ENCODE measurements at places on chromosomes 7 and 10. TPM values are rescaled to one million over a fixed set of nuclear protein-coding genes. Genes with fewer than 3 reads are reported as not detected.

Gene ADCY1
- 5.7 TPM for total RNA-seq

Gene AKR1C4
- total RNA-seq: not detected

Gene MRLN
- total RNA-seq: 15.7 TPM

Gene RTKN2
- 6.5 TPM for total RNA-seq

Gene TRIM24
- total RNA-seq: 11.0 TPM

Gene HNRNPA2B1
- total RNA-seq: 214 TPM

Gene SUN3
- total RNA-seq: not detected

DNA sequence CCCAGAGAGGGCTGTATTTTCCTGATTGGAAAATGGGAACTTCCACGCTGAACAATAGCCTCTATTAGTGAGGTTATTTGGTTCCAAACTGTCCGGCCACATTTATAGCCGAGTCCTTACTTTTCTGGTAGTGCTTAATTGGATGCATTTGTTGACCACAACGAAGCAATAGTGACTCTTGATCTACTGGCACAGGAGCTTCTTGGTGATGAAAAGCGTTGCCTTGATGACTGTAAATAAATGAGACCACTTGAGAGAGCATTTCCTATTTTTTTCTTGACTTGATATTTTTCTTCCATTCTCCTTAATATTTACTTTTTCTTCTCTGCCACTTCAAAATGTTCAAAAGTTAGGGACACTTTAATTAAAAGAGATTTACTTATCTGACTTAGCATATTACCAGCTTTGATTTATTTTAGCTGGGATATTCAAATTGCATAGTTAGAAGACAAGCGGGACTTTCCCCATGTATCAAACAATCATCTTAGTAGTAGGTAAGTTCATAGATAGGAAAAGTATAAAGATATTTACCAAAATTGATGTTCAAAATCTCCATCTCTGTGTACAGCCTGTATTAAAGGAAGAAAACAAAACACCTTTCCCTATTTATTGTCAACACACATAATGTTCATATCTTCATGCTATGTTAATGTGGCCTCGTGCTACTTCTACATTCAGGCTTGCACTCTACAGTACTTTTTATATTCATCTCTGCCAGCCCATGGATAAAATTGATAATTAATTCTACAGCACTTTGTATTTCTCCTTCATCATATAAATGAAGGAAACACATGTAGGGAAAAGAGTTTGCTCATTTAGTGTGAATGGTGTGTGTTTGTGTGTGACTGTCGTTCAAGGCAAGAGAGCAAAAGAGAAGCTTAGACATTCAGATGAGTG, 5.1 kb upstream of the SP8 start:
- no peak for DNase-seq

GRCh38 chr10:103710490-103710889, 144.9 kb downstream of the SH3PXD2A start:
- no peak for DNase-seq

DNA sequence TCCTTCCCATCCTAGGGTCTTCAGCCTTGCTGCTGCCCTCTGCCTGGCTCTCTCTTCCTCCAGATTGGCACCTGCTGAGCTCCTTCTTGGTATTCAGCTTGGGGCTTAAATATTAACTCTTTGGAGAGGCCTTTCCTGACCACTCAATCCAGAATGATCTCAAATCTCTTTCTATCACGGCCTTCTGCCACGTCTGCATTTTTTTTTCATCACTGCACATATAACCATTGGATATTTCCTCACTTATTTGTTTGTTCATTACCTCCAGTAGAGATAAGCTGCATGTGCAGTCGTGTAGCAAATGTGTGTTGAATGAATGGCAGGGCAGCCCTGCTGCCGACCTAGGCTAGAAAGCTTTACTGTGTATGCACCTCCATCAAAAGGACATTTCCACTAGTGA, 51.6 kb upstream of the MPP7 start:
- no peak for DNase-seq

GRCh38 chr7:48052748-48053147, 17.4 kb downstream of the C7orf57 start:
- DNase-seq: no peak

DNA sequence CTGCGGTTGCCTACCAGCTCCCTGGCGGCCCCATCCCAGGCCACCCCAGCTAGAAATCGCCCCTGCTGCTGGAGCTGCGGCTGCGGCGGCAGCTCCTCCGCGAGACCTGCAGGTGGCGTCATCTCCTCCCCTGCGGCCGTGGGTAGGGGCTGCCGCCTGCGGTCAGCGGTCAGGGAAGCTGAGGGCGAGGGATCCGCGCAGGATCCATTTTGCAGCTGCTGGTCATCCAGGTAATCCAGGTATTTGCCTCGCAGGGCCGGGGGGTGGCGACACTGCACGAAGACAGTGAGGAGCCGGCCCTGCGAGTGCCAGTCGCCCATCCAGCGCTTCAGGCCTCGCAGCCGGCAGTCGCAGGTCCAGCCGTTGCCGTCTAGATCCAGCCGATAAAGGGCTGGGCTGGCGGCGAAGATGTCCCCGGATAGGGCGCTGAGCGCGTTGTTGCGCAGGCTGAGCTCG, 1.5 kb downstream of the TRIL start:
- peak; percentile 28 for DNase-seq

- no peak for DNase-seq
Observed at GRCh38 chr7:140033036-140033435, 29.7 kb downstream of the PARP12 start.

DNA sequence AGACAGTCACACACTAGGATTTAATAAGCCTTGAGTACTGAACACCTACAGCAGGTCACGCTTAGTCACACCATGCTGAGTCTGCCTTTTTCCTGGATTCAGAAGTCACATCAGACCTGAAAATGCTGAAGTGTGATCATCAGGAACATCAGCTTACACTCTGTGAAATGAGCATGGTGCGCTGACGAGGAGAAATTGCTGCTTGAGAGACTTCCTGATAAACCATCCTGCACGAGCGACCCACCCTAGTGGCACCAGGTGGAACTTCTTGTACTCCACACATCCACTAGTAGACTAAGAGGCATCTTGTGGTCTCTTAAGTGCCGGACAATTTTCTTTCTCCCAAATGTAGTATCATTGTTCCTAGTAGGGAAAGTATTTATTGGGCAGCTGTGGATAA, 51.8 kb upstream of the MRLN start:
- no peak for DNase-seq

DNA sequence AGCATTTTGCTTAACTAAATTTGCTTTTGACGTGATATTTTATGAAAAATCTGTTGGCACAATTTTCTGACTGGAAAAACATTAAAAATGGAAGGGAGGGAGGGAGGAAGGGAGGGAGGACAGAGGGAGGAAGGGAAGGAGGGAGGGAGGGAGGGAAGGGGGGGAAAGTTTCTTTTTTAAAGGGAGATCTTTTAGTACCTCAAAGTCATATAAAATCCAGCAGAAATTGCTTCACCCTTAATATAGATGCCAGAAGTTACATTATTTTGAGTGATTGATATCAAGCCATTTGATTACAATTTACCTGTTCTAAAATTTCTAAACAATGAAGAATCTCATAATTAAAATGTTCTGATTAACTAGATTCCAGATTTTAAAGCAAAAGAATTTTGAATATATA, 68.9 kb downstream of the CABCOCO1 start:
- no peak for DNase-seq

GRCh38 chr7:18494821-18495408, 634 bp upstream of the HDAC9 start:
- DNase-seq: no peak

- no peak for DNase-seq
Observed at GRCh38 chr7:1342090-1342640, 109.5 kb downstream of the UNCX start.

DNA sequence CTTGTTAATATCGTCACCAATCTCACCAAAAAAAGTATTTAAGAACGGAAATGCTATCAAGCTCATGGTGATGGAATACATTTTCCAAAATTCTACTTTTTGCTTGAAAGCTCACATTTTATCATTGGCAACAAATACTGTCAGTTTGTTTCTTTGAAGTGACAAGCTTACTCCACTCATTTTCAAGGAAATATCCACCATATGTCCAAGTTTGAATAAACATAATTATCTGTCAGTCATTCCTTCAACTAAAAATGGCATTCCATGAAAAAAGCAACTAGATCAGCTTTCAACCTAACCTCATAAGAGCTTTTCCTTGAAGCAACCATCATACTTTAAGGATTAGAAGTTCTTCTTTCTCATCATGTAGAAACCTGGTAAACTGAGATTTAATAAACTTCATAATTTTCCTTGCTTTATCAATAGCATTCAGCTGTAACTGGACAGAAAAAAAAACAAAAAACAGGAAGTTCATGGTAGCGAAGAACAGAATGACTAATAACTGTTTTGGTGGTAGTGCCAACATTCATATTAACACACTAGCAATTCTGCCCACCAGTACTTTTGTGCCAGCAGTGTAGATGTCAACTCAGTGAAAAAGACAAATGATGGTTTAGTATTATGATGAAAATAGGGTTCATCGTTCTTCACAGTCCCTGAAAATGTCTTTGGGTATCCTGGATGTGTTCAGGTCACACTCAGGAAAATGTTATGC, 764.9 kb downstream of the GRM8 start:
- DNase-seq: no peak

GRCh38 chr7:99465421-99465768, 572 bp downstream of the ATP5MF start:
- DNase-seq: no peak

- no peak for DNase-seq
Observed at GRCh38 chr7:130929896-130930659, 196.1 kb upstream of the KLF14 start.

- DNase-seq: no peak
Observed at GRCh38 chr7:7272294-7272693, 90.0 kb downstream of the C1GALT1 start.

- DNase-seq: no peak
Observed at GRCh38 chr7:143305423-143306070, 10.4 kb upstream of the CLCN1 start.

DNA sequence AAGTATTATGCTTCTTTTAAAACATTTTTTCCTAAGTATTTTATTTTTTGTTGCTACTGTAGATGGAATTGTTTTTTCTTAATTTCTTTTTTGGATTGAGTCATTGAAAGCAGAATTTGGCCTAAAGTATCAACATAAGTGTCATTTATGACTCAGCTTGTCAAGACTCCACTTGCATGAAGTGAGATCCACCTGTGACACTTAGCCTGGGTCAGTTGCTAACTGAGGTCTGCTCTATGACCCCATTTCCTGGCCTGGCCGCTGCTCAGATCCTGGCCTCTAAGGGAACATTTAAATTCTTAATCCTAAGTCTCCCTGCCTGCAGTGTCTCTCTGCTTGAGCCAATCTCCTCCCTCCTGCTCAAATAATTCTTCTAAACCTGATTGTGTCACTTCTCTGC, 35.5 kb downstream of the TMEM270 start:
- no peak for DNase-seq

DNA sequence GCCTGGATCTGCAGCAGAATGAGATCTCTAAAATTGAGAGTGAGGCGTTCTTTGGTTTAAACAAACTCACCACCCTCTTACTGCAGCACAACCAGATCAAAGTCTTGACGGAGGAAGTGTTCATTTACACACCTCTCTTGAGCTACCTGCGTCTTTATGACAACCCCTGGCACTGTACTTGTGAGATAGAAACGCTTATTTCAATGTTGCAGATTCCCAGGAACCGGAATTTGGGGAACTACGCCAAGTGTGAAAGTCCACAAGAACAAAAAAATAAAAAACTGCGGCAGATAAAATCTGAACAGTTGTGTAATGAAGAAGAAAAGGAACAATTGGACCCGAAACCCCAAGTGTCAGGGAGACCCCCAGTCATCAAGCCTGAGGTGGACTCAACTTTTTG, 21.4 kb downstream of the LRRC17 start:
- DNase-seq: no peak

GRCh38 chr10:110857265-110858171, 14.2 kb upstream of the PDCD4 start:
- peak; percentile 58 for DNase-seq

GRCh38 chr7:42010751-42011150, 226.3 kb downstream of the GLI3 start:
- DNase-seq: no peak

DNA sequence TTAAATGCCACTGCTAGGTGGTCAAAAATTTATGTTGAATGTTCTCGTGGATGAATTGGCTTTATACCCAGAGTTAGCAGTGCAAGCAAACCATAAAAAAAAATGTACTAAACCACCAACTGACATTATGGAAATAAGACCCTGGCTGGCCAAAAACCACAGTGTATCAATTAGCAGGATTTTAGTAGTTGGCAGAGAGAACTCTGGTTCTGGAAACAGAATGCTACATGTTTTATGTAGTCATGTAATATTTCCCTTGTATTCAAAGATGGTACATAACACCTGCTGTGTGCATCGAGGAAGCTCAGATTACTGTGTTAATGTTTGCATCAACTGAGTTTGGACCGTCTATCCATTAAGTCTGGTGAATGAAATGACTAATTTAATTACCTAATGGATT, 618.5 kb downstream of the CCSER2 start:
- no peak for DNase-seq

DNA sequence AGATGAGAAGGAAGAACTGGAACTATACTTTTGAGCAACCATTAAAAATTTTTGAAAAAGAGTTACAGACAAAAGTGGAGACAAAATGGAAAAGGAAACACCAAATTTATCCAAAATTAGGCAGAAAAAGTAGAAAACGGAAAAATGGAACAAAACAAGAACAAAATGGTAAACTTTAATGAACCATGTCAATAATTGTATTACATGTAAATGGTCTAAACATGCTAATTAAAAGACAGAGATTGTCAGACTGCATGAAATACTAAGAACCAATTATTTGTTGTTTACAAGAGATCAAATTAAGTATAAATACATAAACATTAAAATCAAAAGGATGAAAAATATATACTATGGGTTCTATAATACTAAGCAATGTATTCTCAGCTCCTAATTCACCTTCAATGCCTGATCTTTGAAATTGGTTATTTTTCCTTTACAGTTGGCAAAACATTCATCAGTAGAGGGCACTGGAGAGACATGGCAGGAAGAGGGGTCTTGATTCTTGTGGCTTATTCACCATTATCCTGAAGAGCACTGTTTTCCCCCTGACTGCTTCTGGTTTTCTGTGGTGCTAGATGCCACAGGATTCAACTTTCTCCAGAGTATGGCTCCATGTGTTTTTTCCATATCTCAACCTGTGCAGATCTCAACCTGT, 124.9 kb downstream of the ELFN1 start:
- no peak for DNase-seq

DNA sequence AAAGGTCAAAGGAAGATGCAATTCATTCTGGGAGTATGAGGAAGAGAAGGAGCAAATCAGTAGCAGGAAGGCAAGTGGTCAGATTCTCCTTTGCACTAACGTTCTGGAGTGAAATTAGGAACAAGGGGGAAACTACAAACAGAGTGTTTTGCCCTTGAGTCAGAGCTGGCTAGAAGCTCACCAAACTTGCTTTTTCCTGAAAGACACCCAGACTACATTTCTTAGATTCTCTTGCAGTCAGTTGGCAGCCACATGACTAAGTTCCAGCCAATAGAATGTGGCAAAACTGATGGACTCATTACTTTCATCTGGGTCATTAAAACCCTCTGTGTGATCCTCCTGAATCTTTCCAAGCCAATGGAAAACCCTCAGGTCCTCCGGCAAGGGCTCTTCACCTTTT, 18.6 kb upstream of the DLX5 start:
- no peak for DNase-seq

Data from skin of body (tissue), 3 donors.